ENCODE measurements at places on chromosomes 7 and 10.
A peak's percentile ranks its signal among the peaks of the same experiment; 100 is the strongest.

GRCh38 chr10:115829521-115830205, 443.3 kb downstream of the GFRA1 start:
- DNase-seq = no peak

DNA sequence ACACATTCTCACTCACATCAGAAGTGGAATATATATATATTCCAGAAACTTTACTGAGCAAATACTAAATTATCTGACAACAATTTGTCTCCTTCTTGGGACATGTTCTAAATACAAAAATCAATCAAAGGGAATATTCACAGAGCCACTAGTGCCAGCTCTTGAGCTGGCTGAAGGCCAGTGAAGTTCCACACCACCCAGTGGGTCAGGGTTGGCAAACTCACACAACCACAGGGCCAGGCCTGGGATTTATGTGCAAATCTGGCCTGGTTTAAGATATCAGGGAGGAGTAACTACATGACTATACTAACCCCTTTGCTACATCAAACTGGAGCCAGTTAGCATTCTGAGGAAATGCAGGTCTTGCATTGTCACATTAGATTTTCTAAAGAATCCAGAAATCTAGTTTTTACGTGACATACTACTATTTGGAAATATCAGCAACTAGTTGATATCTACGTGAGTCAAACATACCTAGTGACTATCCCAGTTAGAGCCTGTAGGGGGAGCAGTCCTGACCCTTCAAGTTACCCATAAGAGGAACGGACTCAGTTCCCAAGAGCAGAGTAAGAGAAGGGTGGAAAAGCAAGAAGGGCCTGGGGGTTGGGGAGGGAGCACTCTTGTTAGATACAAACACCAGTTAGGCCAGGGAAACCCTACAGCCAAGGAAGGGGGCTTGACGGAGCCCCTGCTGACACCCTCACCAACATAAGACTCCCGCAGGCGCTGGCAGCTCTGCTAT, 600.4 kb downstream of the KCNMA1 start:
- DNase-seq = no peak

- DNase-seq = no peak
Observed at GRCh38 chr7:2993868-2994267, 49.8 kb downstream of the CARD11 start.

DNA sequence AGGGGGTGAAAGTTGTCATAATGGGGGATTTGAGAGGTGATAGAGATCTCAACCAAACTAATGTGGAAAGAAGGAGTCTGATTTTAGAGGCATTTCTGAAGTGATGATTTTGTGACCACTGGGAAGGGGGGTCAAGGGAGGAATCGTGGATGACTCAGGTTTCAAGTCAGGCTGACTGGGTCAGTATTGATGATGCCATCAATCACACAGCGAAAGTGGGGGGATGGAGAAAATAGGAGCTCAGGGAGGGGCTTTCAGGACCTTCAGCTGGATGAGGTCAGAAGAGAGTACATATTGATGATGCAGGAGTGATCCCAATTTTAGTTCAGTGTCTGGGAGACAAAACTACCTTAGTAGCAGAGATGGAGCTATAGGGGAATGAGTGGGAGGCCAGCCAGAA, 681.2 kb upstream of the GALNT17 start:
- no peak for DNase-seq

DNA sequence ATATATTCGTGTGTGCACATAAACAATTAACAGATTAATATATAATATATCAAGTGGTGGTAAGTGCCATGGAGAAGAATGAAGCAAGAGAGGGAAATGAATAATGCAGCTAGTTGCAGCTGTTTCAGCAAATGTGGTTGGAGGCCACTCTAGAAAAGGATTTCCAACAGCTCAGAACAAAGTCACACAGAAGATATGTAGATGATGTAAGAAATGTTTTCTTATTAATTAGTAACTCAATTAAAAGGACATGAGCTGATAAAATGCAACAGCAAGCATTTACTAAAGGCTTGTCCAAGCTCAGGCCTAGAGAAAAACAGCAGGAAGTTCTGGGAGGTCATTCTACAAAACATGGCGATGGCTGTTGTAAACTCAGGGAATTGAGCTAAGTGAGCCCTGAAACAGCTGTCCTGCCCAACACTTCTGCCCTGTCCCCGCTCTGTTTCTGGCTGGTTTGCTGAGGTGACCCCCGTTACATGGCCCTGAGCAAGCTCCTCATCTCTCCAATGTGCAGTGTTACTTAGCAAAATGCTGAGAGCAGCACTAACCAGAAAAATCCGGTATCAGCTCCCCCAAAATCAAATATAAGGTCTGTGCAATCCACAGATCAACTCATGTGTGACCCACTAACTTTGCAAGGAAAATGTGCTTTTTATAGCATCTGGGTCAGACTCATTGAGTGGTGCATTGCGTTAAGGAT, 23.4 kb upstream of the C10orf67 start:
- no peak for DNase-seq

DNA sequence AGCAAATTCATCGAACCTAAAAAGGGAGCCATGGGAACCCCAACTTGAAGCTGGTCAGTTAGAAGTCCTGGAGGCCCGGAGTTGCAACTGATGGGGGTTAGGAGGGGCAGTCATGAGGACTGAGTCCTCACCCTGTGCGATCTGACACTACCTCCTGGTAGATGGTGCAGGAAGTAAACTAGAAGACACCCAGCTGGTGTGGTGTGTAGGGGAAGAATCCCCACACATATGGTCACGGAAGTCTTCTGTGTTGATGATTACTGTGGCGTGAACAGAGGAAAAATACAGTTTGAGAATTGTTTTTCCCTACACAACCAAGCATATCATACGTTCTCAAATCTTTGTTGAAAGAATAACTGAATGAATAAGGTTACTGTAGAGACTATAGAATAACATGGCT, 164.6 kb upstream of the KCTD7 start:
- DNase-seq = no peak

- DNase-seq = no peak
Observed at GRCh38 chr7:134419875-134420274, 39.0 kb downstream of the AKR1B1 start.

DNA sequence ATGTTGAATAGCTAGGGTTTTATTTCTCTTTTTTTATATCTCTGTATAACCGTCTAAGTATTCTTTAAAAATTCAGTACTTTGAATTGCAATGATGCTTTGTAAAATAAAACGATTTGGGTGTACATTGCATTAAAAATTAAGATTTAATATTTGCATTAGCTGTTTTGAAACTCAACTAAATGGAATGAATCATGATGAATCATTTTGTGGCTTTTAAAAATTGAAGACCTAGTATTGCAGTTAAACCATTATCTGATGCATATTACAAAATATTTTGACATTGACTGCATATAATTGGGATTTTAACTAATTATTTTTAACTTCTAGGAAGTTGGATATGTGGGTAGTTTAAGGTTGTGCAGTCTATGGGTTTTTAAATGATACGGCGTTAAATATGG, 314.0 kb downstream of the CDK14 start:
- no peak for DNase-seq

DNA sequence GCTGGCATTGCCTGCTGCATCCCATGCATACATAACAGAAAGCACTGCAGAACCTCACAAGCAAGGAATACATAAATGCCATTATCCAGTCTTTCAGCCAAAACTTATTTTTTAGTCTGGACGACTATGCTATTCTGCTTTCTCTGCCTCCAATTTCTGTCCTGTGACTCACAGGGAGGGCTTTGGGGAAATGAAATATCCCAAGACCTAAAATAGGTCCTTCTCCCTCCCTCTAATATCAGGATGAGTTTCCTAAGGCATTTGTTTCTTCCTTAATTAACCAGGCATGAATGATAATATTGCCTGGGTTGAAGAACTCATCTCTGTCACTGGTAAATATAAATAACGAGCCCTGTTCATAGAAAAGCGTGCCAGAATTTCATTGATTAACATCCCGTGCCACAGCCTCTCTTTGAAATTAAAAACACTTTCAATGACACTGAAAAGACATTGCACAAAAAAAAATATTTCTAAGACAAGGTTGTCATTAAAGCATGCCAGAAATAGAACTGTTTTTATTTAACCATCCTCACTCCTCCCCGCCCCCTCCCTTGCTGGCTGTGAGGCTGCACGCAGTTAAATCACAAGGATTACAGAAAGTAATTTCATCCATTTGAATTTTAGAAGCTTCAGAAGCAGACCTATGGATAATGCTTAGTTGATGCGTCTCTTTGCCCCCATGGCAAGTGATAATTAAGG, 103.0 kb upstream of the ANKRD1 start:
- no peak for DNase-seq

DNA sequence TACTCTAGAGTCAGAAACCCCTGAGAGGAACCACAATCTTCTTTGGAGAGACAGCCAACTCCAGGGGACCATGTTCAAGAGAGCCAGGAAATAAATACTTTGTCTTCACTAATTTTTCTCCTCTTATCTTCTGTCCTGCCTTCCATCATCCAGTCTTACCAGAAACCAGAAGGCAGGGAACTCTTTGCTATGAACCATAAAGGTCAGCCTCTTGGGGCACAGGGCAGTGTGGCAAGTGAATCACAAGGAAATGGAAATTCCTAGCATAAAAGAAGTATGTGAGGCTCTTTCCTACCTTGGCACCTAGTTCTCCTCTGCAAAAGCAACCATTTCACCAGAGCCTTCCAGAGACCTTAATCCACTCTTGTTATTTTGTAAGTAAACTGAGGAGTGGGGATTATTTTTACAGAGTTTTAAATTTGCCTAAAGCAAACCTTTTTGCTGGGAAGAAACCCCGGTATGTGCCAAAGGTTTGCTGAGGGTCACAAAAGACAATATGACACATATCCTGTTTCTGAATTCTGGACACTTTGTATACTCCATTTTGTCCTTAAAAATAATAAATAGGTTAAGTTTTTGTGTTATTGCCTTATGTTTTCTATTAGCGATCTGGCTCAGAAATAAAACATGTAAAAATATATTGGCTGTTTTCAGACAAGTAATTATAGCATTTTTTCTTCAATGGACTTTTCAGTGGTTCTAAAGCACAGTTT, 87.1 kb downstream of the ADAM22 start:
- no peak for DNase-seq

DNA sequence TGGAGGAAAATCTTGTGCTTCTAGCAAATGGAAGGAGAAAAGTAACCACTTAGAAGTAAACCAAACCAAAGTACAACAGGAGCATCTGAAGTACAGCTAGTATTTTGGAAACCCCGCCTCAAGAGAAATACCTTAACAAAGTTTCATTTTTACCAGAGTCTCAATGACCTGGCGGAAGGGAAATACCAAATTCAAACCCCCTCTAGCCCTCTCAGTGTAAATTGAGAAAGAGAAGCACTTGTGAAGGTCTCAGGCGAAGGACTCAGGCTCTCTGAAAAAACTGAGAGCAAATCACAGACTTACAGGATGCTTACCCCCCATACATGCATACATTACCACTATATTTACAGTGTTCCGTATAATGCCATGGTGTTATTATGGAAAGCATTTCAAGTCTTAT, 70.1 kb downstream of the ZPBP start:
- DNase-seq = no peak

DNA sequence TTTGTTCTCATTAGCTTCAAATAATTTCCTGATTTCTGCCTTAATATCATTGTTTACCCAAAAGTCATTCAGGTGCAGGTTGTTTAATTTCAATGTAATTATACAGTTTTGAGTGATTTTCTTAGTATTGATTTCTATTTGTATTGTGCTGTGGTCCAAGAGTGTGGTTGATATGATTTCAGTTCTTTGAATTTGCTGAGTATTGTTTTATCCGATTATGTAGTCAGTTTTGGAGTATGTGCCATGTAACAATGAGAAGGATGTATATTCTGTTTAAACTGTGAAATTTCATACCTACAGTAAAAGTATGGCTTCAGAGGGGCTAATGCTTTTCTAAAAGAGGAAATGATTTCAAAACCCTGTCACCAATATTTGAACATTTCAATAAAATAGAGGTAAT, 17.4 kb upstream of the GRM8 start:
- no peak for DNase-seq

GRCh38 chr10:16792675-16793074, 24.5 kb downstream of the RSU1 start:
- peak; percentile 68 for DNase-seq

- no peak for DNase-seq
Observed at GRCh38 chr7:74043523-74043951, 15.6 kb downstream of the ELN start.

- DNase-seq = no peak
Observed at GRCh38 chr7:90271753-90272152, 26.8 kb downstream of the CFAP69 start.

GRCh38 chr7:80347173-80347572, 164.7 kb downstream of the GNAT3 start:
- no peak for DNase-seq

- no peak for DNase-seq
Observed at GRCh38 chr10:95211606-95212279, 17.7 kb downstream of the ACSM6 start.

GRCh38 chr10:116451711-116452337, 24.2 kb downstream of the PNLIPRP3 start:
- DNase-seq = no peak

DNA sequence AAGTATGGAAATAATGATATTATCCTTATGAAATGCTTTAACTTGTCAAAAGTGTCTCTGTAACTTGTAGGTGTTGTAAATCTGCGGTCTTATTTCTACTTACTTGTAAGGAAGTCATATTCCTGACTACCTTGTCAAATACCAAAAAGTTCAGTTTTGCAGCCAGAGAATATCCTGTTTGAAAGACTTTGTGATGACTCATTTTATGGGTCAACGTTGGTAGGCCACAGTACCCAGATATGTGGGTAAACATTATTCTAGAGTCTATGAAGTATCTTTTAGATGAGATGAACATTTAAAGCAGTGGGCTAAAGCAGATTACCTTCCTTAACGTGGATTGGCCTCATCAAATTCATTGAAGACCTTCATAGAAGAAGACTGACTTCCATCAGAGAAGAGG, 195.3 kb downstream of the PPP1R9A start:
- DNase-seq = no peak

DNA sequence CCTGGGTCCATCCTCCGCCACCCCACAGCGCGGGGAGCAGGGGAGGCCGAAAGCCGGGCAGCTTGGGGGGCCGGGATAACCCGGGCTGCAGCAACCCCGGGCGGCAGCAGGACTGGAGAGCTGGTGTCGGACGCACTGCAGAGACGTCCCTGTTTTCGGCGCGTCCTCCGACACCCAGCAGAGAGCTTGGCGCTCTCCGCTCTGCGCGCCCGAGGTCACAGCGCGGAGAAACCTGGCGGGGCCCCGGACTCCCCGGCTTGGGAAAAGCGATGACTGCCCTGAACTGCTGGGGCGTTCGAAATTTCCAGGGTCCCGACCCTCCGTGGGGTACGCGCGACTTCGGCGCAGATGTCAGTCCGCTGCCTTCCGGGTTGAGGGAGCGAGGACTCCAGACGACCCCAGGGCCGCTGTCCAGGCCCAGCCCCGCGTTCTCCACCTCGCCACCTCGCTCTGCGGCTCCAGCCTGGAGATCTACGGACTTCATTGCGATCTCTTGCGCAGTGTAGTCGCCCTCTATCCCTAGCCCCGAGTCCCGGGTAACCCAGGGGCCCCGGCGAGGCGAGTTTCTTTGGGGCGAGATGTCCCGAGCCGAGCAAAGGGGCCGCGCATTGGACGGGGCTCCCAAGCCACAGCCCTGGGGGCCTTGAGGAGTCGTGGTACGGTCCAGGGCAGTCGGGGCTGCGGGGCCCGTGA, 617 bp upstream of the FOXI2 start:
- DNase-seq = no peak

- no peak for DNase-seq
Observed at GRCh38 chr10:61634746-61635145, 28.0 kb upstream of the CABCOCO1 start.
